ENCODE measurements at places on chromosomes 7 and 10. TPM values are rescaled to one million over a fixed set of nuclear protein-coding genes. Genes with fewer than 3 reads are reported as not detected.

GRCh38 chr10:69816521-69816920 is 14.8 kb downstream of the COL13A1 start:
- no peak overlapping the region for H3K27ac ChIP-seq
- H3K36me3 ChIP-seq, result no peaks in the 10 kb centered on the region
- no peak for DNase-seq
- H3K4me3 ChIP-seq, result no peak overlapping the region
- H3K27me3 ChIP-seq, result peaks cover 9% of the 10 kb centered on the region

The SPDYE6 gene
- not detected for total RNA-seq

The TAS2R4 gene
- total RNA-seq, result 1.0 TPM

- no peaks in the 10 kb centered on the region for H3K27me3 ChIP-seq
- no peak for DNase-seq
- H3K4me1 ChIP-seq, result no peaks in the 10 kb centered on the region
- no peak overlapping the region for H3K27ac ChIP-seq
- no peak overlapping the region for H3K4me3 ChIP-seq
- H3K36me3 ChIP-seq, result no peaks in the 10 kb centered on the region
These were observed 7.5 kb downstream of the PRKAG2 start for GRCh38 chr7:151869455-151869854.

The PAXIP1 gene
- 33.2 TPM for total RNA-seq

DNA sequence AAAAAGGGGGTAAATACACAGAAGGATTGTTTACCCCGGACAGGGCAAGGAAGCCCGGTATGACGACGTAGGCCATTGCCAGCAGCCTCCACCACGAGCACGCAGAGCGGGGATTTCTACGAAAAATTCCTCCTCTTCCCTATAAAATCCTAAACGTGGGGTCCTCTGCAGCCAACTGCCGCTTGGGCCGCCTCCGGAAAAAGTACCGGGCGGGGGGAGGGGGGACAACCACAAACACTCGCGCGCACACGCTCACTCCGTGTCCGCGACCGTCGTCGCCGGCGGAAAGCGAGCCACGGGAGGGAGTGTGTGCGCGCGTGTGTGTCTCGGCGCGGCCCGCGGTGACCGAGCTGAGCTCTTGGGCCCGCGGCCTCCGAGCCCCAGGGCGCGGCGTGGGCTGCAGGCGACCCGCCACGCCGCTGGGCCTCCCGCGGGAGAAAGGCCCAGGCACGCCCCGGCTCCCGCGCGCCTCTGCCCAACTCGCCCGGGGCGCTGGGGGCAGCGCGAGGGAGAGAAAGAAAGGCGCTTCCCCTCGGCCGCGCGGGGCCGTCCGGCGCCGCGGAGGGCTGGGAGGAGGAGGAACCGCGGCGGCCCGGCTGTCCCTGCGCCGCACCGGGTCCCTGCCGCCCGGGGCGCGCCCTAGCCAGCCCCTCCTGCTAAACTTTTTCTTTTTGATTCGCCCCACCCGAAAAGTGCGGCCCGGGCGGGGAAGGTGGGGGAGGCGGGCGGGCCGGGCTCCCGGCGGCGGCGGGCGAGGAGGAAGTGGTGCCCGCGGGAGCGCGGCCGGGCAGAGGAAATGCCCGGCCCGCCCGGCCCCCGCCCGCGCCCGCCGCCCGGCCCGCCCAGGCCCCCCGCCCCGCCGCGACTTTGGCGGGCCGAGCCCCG is 1.5 kb downstream of the CTBP2 start:
- DNase-seq, result no peak
- no peak overlapping the region for H3K27ac ChIP-seq
- H3K4me1 ChIP-seq, result peaks cover 11% of the 10 kb centered on the region
- peaks cover 52% of the 10 kb centered on the region for H3K27me3 ChIP-seq
- H3K4me3 ChIP-seq, result peak overlapping the region; percentile 69
- no peaks in the 10 kb centered on the region for H3K36me3 ChIP-seq

The NKX1-2 gene
- total RNA-seq, result not detected

The TMEM270 gene
- not detected for total RNA-seq

The FFAR4 gene
- not detected for total RNA-seq

DNA sequence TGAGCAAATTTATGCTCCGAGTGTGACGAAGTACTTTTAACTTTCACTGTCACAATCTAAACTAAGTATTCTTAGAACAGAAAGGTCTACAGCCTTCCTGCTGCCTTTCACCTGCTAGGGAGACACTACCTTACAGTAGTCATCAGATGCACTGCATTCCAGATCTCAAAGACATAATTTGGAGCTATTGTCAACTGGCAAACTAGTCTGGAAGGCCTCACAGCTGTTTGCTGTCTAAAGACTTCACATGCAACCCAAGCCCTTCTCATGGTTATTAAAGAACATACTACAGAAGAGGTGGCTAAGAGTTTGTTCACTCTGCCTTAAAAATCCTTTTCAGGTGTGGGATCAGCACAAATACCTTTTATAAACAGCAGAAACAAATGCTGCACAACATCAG is 91.8 kb upstream of the KCNIP2 start:
- H3K36me3 ChIP-seq, result peaks cover 15% of the 10 kb centered on the region
- H3K4me3 ChIP-seq, result no peak overlapping the region
- H3K27ac ChIP-seq, result no peak overlapping the region
- no peaks in the 10 kb centered on the region for H3K27me3 ChIP-seq
- DNase-seq, result no peak

DNA sequence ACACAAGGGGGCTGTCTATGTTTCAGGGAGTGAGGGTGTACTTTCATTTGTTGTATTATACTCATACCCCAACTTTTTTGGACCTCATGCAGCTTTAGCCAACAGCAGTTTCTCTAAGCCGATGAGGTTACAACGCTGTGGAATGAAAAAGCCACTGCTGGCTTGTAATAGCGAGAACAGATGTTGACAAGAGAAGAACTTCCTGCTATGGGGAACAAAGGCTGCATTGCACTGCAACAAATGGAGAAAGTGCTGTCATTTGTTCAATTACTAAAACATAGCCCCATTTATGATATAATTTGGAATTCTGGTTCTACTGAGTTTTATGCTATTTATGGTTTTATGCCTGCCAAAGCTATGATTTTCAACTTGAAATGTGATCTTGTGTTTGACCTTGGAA is 104.2 kb upstream of the TMEM72 start:
- H3K27me3 ChIP-seq, result peaks cover 4% of the 10 kb centered on the region
- H3K36me3 ChIP-seq, result no peaks in the 10 kb centered on the region
- no peak overlapping the region for H3K27ac ChIP-seq

The TUBAL3 gene
- total RNA-seq, result not detected

DNA sequence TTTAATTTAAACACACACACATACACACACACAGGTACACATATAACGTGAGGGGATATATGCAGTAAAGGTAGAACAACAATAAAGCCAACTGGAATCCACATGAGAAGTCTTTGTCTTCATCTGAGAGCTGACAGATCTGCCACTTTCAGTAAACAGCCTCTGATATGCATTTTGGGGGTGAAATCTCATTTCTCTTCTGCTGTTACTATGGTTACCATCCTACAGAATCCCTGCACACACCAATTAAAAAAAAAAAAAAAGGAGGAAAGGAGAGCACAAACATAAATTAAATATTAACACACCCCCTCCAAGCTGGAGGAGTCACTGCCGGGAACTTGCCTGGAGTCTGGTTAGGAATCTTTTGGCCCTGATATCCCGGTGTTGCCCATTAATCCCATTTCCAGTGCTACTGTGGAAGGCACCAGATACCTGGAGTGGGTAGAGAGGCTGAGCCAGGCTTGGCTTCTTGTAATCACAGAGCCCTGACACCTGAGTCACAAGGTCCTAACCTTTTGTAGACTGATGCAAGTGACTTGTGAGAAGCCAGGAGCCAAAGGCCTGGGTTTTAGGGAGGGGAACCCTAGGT is 169.1 kb downstream of the LHFPL3 start:
- DNase-seq, result no peak
- H3K4me3 ChIP-seq, result no peak overlapping the region
- H3K27me3 ChIP-seq, result no peaks in the 10 kb centered on the region

- no peak for DNase-seq
- H3K27ac ChIP-seq, result no peak overlapping the region
- no peak overlapping the region for H3K4me3 ChIP-seq
- H3K4me1 ChIP-seq, result peaks cover 11% of the 10 kb centered on the region
- peaks cover 35% of the 10 kb centered on the region for H3K27me3 ChIP-seq
These were observed 82.7 kb downstream of the SPAG6 start for GRCh38 chr10:22427890-22428571.

GRCh38 chr7:44127161-44127560 is 3.8 kb upstream of the POLD2 start:
- DNase-seq, result no peak
- H3K4me3 ChIP-seq, result no peak overlapping the region
- H3K27me3 ChIP-seq, result peaks cover 12% of the 10 kb centered on the region
- no peak overlapping the region for H3K27ac ChIP-seq
- peaks cover under 1% of the 10 kb centered on the region for H3K36me3 ChIP-seq
- H3K4me1 ChIP-seq, result peaks cover 30% of the 10 kb centered on the region

DNA sequence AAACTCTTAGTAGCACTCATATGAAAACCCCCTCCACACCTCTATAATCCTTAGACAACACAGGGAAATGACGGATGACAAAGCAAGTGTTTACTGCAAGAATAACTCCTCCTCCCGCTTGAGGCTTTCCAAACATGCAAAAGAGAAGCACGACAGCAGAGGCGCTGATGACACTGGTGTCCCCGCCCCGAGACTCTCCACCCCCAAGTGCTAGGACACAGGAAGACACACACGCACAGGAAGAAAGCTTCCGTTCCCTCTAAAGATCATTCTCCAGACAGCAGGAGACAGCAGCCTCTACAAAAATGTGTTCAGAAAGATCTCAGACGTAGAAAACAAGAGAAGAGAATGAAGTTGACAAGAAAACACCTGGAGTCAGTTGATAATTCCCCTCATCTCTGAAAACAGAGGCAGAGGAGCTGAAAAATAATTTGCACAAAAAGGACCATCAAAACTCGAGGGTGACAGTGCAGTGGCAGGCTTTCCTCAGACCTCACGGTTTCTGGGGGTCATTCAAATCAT is 90.2 kb downstream of the DLG5 start:
- H3K27me3 ChIP-seq, result no peaks in the 10 kb centered on the region
- peak overlapping the region; percentile 42 for H3K4me3 ChIP-seq
- H3K27ac ChIP-seq, result peak overlapping the region; percentile 90
- no peaks in the 10 kb centered on the region for H3K36me3 ChIP-seq
- peak; percentile 84 for DNase-seq

- H3K4me3 ChIP-seq, result no peak overlapping the region
- no peak overlapping the region for H3K27ac ChIP-seq
- no peaks in the 10 kb centered on the region for H3K36me3 ChIP-seq
- no peak for DNase-seq
These were observed 83.4 kb upstream of the IFRD1 start for GRCh38 chr7:112366886-112367285.

The HTRA1 gene
- total RNA-seq, result not detected

The SMKR1 gene
- 1.3 TPM for total RNA-seq

DNA sequence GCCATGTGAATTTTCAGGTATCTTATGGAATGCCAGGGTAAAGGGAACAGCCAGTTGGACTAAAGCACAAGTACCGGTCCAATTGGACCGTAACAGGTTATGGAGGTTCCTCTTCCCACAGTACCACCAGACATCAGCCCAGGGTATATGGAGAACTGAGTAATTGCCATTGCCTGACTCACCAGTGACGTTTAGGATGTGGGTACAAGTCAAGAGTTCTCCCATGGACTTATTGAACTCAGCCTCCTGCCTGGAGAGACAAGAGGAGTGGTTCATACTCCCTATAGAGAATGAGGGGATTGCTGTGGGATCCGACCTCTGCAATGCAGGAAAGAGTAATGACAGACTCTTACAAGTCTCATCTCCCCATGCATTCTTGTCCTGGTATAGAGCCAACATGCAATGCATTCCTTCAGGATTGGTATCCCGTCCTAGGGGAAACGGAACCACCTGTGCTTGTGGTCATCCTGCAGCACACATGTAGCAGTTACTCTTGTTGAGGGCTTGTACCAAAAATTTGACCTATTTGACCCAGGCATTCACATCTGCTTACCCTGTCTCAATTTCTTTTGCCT is 30.7 kb upstream of the ELOVL3 start:
- DNase-seq, result no peak
- H3K36me3 ChIP-seq, result peaks cover 6% of the 10 kb centered on the region
- H3K4me1 ChIP-seq, result no peaks in the 10 kb centered on the region
- peaks cover 5% of the 10 kb centered on the region for H3K27me3 ChIP-seq

DNA sequence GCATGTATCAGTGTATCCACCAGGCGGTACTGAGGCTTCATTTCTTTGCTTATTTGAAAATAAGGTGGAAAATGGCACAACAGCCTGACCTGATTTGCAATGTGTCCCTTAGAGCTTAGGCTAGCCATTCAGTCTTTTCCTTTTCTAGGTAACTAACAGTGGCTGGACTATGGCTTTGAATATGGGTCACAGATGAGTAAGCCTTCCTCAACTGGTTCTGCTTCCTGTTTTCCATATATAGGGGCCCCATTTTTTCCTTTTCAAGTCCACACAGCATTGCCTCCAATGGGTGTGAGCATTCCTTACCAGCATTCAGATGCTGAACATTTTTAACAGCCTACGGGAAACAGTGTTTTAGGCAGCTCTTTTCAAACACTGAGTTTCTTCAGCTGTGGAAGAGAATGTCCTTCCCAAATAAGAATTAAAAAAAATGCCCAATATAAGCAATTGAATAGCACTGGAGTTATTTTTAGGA is 3.9 kb upstream of the ITGB1 start:
- no peak for DNase-seq
- no peak overlapping the region for H3K4me3 ChIP-seq
- peaks cover 18% of the 10 kb centered on the region for H3K27me3 ChIP-seq
- peaks cover 14% of the 10 kb centered on the region for H3K4me1 ChIP-seq
- no peak overlapping the region for H3K27ac ChIP-seq
- no peaks in the 10 kb centered on the region for H3K36me3 ChIP-seq

GRCh38 chr7:157837047-157837446 is 500.2 kb downstream of the DNAJB6 start:
- no peaks in the 10 kb centered on the region for H3K27me3 ChIP-seq
- H3K36me3 ChIP-seq, result no peaks in the 10 kb centered on the region
- no peak overlapping the region for H3K4me3 ChIP-seq
- H3K4me1 ChIP-seq, result no peaks in the 10 kb centered on the region

DNA sequence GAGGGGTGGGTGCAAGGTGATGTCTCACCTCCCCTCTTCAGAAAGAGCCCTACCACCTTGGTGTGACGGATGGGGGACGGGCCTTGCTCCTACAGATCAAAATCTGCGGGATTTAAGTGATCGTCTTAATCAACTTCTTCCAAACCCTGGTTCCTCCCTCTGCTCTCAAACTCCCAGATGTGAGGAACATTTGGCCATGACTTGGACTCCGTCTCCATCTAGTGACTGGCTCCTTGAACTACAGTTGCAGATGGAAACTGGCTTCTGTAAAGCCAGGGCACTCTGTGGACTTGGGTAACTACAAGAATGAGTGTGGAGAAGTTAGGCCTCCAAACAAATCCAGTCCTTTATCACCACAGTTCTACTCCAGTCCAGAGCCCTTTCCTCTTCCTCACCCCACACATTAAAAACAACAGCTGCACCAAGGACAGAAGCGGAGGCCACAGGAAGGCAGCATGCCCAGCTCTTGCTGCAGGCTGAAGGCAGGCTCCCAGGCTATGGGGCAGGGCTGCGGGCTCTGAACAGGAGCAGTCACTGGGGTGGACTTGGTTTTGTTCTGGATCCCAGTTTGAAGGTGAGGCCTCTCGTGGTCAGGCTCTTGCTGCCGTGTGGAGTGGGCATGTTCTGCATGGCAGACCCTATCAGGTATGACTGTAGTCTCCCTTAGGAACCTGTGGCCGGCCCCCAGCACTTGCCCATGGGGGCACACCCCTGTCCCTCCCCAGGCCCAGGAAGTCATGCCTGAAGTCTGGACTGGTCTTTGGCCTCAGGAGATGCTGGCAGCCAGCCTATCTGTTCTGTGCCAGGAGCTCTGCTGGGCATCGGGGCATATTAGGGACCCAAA is 79.4 kb downstream of the VWC2 start:
- no peak overlapping the region for H3K4me3 ChIP-seq
- H3K36me3 ChIP-seq, result no peaks in the 10 kb centered on the region
- H3K4me1 ChIP-seq, result no peaks in the 10 kb centered on the region
- peak; percentile 28 for DNase-seq

All from activated CD8-positive, alpha-beta T cell treated with anti-CD3 and anti-CD28 coated beads, Interleukin-2, amount 10 ng/mL, durations not matched to agents 7 days and 5 days (primary cell).